Bone marrow (tissue), 2 donors: ENCODE measurements at places on chromosomes 16 and 17.

GRCh38 chr17:1413281-1413791, 13.3 kb upstream of the YWHAE start:
- DNase-seq, result no peak

GRCh38 chr17:40433551-40434415, 9.5 kb upstream of the IGFBP4 start:
- no peak for DNase-seq

DNA sequence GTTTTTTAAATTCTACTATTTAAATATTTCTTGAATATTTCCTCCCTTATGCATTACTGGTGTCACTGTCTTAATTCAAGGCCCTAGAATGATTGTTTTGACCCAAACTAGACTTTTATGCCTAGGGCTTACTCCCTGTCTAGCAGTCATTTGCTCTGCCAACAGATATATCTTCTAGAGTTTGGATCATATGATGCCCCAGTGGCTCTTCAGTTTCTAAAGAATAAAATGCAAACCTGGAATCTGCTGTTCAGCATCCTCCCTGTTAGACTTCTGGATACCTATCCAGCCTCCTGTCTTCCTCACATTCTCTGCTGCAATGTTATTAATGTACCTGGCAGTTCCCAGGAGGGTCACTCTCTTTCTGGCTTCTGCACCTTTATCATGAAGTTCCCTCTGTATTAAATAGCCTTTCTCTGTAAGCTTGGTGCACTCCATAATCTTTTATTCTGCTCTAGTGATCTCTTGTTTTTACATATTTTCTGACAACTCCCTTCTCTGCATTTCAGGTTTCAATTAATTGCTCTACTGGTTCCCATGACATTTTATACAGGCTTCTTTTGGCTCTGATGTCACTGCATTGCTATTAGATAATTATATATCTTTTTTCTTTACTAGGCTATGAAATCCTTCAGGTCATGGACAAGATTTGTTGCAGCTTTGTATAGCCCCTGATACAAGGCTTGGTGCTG, 15.7 kb downstream of the PHKB start:
- no peak for DNase-seq

DNA sequence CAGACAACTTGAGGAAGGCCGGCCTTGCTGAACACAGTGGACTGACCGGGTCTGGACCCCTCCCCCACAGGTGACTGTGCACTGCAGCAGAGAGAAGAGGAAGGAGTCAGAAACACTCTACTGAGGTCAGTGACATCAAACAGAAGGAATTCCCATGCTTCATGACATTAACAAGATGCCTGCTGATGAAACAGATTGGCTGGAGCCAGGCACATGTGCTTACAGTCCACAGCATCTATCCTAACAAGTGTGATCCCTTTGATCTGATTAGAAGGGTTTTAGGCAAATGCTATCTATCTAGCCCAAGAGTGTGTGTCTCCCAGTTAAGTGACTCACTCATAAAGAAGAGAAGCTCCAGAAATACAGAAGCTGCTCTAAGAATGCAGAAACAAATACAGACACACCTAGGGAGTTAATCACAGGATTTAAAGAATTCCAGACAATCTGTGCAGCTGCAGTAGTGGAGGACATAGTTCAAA, 90.2 kb downstream of the SYCE1L start:
- no peak for DNase-seq

- DNase-seq, result no peak
Observed at GRCh38 chr16:3038896-3039295, 2.2 kb upstream of the BICDL2 start.

DNA sequence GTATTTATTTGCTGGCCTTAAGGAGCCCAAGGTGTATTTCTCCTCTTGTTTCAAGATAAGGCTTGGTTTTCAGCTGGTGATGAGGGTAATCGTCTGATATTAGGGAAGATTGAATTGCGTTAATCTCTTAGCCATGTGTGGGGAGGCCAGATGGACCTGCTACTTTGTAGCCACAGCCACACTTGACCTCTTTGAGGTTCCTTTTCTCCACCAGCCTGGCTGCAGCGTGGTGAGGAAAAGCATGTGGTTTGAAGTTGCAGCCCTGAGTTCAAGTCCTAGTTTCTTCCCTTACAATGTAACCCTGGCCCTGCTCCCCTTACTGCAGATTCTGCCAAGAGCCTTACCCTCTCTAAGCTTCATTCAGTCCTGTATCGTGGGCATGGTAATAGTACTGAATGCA, 3.1 kb downstream of the MINK1 start:
- DNase-seq, result no peak

GRCh38 chr17:80754846-80755245, 210.2 kb downstream of the RPTOR start:
- DNase-seq, result no peak

DNA sequence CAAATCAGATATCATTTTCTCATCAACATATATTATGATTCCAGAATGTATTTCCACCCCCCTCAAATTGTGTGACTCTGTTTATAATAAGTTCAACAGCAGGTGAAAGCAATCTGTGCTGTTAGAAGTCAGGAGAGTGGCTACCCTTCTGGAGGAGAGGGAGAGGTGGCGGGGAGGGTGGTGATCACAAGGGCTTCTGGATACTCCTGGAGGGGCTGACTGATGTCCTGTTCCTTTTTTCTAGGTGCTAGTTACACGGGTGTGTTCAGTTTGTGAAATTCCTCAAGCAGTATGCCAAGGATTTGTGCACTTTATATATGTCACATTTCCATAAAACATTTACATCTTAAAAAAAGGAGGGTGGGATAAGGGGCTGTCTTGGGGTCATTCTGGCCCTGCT, 119.1 kb downstream of the IRF8 start:
- no peak for DNase-seq

- no peak for DNase-seq
Observed at GRCh38 chr17:52678211-52678610, 519.7 kb upstream of the CA10 start.

GRCh38 chr16:75572864-75573542, 6.8 kb downstream of the GABARAPL2 start:
- DNase-seq, result no peak

DNA sequence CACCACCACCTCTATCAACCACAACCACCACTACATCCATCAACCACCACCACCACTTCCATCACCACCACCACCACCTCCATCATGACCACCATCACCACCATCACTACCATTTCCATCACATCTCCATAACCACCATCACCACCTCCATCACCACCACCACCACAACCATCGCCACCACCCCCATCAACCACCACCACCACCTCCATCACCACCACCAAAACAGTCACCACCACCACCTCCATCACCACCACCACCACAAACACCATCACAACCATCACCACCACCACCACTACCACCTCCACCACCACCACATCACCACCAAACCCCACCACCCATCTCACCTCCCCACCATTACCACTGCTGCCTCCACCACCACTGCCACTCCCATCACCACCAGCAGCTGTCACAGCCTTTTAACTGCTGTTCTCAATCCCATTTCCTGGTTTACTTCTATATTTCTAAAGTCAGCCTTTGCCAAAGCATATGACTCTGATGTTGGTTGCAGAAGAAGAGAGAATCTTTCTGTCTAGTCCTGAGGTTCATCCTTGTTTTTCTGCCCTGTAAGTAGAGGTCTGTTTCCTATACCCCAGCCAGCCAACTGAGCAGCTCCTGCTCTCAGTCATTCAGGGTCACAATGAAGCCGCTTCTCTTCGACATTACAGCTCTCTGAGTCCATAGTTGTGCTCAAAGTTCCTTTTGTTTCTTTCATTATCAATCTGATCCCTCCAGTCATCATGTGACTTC, 14.0 kb downstream of the MARCHF10 start:
- peak; percentile 38 for DNase-seq

DNA sequence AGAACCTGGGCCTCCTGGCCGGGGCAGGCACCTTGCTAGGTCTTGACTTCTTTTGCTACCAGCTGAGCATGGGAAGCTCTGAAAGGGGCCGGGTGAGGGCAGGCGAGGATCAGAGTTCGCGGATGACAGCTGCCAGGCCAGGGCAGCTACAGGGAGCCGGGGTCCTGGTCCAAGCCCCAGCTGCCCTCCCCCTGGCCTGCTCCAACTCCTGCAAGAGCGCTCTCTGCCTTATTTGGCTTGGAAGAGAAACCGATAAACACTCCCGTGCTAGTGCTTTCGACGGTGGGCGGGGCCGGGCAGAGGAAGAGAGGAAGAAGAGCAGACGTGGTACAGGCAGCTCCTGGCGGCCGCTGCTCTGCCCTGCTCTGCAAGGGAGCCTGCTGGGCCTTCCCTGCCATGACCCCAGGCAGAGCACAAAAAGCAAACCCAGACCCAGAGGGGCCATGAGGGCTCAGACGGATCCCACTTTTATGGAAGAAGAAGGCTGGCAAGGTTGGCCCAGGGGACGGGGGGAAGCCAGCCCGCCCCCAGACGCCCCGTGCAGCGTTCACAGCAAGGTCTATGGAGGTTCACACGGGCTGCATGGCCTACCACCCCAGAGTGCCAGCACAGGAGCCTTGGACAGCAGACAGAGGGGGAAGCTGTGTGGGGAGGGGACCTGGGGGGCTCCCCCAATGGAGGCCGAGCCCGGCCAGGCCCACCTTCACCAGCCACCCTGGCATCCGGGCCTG, 25.6 kb downstream of the PIEZO1 start:
- DNase-seq, result no peak

DNA sequence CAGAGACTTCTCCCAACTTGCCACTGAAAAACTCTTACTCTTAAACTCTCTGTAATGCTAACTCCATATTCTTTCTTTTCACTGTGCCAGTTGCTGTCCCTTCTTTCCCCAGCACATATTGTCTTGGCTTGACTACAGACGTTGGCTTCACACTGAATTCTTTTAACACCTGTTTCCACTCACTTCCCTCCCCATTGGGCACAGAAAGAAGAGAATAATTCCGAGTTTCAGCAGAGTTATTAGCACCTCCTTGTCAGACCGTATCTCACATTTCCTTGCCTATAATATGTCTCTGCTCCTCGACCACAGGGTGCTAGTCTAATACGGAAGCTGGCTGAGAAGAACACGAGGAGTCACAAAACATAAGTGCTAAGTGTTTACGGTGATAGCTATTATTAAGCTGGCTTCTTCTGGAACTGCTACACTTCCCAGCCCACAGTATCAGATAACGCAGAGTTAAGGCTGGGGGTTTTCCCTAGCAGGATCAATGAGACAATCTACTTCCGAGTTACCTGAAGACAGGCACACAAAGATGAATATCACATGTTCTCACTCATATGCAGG, 188.5 kb upstream of the CDH8 start:
- no peak for DNase-seq

GRCh38 chr17:57210224-57210553, 46.1 kb upstream of the MSI2 start:
- no peak for DNase-seq

GRCh38 chr16:63653044-63653839, 1468.6 kb downstream of the CDH11 start:
- no peak for DNase-seq
